HCT116 (cell line): ENCODE measurements at places on chromosomes 3 and 15.

- no peak for DNase-seq
These were observed 63.5 kb downstream of the HACD2 start for GRCh38 chr3:123521179-123521969.

GRCh38 chr15:65337436-65338070 is 33.1 kb downstream of the RNU5B-1 start:
- no peak for DNase-seq

DNA sequence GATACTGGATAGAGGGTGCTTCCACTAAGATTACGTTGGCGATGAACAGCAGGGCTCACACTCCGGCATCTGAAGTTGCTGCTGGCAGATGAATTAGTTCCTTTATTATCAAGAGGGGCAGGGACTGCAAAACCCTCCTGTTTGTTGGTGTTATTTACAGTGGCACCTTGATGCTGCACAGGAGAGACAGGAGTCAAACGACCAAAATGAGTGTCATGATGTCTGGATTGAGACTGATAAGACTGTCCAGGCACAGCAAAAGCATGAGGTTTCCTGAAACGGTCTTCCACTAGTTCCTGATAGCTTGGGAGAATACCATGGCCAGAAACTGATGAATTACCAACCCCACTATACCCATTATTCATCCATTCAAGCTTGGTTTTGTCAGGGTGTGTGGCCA is 100.8 kb upstream of the NEDD4 start:
- DNase-seq = no peak

DNA sequence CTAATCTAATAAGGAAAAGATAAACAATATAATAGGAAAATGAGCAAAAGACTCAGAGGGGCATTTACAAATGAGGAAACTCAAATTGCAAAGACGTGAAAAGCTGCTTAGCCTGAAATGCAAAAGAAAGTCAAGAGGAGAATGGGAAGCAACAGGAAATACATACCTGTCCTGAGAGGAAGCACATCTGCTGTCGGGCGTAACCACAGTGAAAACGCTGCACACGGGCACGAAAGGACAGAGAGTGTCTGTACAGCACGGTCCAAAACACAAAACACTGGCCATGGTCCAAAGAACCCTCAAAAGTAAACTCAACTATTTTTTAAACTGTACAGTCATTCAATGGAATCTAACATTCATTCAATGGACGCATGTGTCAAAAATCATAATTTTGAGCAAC is 100.6 kb downstream of the CHSY1 start:
- no peak for DNase-seq

DNA sequence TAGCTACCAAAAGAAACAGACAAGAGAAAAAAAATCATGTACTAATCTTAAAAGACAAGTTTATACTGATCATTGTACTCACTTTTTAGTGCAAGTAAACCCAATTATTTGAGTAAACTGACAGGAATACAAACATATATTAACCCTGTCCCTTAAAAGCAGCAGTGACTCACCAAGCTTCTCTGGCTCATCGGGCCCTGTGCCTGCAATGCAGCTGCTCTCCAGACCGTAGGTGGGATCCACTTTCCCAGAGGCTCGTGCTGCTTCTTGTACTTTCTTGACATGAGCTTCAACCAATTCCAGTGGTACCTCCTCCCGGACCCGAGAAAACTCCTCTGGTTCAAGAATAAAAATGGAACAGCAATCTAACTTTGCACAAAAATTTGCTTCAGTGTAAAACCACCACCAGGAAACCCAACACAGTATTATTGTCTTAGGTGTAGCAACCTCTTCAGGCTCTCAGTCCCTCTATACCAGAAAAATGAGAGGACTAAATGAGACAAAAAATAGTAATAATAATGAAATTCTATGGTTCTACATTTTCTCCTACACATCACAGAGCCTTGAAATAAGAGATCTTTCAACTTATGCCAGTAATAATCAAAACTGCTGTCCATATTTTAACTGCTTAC is 82.6 kb upstream of the CSPG5 start:
- DNase-seq = no peak

DNA sequence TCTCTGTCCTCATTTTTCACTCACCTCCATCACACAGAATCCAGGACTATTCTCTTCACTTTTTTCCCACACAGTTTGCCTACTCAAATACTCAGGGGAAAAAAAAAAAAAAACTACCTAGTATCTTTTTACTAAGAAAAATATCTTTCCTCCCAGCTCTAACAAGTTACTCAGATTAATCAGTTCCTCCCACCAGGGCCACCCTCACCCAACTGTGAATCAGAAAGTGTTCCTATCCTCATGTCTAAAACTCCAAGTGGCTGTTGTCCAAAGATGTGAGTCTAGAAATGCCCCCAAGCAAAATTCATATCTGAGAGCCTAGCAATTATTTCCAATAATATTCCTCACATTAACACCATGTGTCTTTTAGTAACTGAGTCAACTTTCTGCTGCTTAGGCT is 268.0 kb downstream of the ERC2 start:
- no peak for DNase-seq

DNA sequence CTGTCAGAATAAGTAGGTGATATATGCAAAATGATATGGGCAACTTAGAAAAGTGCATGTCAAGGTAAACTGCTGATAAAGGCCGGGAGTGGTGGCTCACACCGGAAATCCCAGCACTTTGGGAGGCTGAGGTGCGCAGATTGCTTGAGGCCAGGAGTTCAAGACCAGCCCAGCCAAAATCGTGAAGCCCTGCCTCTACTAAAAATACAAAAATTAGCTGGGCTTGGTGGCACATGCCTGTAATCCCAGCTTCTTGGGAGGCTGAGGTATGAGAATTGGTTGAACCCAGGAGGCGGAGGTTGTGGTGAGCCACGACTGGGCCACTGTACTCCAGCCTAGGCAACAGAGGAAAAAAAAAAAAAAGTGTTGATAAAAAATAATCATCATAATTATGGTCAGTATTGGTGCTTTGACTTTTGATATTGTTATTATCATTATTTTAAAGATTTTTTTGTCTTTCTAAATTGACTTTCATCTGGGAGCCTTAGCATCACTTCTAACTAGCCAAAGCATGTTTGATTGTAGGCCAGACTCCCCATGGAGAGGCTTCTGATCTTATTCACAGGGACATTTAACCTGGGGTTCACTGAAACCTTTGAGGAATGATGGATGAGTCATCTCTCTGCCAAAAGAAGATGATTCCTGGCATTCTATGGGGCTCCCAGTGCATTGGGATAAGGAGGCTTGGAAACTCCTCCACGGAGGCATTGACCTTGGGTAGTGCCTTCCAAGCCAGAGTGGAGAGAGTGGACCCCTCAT is 5.6 kb downstream of the ZBTB38 start:
- no peak for DNase-seq

DNA sequence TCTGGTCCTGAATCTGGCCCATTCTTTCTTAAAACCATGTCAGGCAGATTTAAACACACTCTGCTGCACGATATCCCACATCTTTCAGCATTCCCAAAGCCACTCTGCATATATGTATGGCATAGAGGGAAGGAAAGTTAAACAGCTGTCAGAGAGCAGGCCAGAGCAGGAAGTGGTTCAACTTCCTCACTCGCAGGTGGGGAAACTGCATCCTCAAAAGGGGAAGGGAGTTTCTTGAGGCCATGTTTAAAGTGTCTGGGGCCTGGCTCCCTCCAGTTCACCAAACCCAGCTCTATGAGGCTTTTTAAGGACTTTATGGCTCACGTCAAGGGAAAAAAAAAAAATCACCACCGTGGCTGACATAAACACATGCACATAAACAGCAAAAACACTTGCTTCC is 123.1 kb downstream of the OPA1 start:
- DNase-seq = no peak

- DNase-seq = no peak
These were observed 67.8 kb upstream of the CHRNB4 start for GRCh38 chr15:78708713-78709260.

- DNase-seq = no peak
These were observed 24.5 kb downstream of the ANXA2 start for GRCh38 chr15:60373327-60373726.
